ENCODE measurements at places on chromosomes 13 and 19. TPM values are rescaled to one million over a fixed set of nuclear protein-coding genes. Genes with fewer than 3 reads are reported as not detected.
A peak's percentile ranks its signal among the peaks of the same experiment; 100 is the strongest.

DNA sequence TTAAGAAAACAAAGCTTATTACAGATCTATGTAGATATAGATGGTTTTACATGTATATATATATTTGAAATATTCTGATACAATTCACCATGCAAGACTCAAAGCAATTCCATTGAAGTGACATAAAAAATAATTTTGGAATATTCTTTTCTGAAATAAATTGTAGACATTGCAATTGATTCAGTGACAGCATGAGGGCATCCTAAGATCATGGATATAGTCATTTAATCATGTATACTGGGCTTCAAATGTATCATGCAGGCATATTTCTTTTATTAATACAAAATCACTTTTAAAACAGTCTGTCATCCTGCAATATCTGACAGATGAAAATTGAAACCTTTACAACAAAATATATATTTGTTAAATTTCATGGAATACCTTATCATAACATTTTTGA, 286.7 kb upstream of the SLITRK6 start:
- no peak overlapping the region for H3K4me3 ChIP-seq
- DNase-seq = no peak
- no peak overlapping the region for H3K27ac ChIP-seq

SIGLEC9 gene
- total RNA-seq = 0.49 TPM

GRCh38 chr19:44719262-44719701, 20.3 kb downstream of the CEACAM16 start:
- H3K27ac ChIP-seq = no peak overlapping the region
- peaks cover 4% of the 10 kb centered on the region for H3K27me3 ChIP-seq
- H3K4me3 ChIP-seq = no peak overlapping the region
- no peak for DNase-seq

DNA sequence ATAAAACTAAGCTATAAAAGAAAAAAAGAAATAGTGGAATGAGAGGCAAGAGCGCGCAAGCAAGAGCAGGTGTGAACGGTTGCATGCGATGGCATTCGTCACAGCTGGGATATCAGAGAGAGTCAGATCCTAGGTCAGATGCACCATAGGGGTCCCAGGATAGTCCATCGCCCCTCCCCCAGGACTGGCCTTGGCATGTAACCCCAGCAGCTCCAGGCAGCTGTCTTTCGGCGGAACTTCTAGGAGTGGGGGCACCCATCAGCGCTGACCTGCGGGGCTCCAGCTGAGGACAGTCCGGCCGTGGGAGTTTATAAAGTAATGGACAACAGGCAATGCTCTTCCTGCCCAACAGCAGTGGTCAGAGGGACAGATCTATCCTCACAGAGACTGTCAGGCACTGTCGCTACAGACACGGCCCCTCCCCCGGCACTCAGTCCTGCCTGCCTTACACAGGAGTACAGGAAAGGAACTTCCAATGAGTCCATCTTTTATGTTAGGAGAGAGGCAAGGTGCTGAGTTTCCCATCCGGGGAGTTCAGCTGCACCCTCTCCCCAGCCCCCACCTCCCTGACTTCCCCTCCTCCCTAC, 1.4 kb downstream of the SIAH3 start:
- peak; percentile 12 for DNase-seq
- H3K27ac ChIP-seq = no peak overlapping the region
- H3K36me3 ChIP-seq = no peaks in the 10 kb centered on the region
- peaks cover 52% of the 10 kb centered on the region for H3K4me1 ChIP-seq

OVOL3 gene
- total RNA-seq = not detected

- no peaks in the 10 kb centered on the region for H3K36me3 ChIP-seq
- no peak overlapping the region for H3K27ac ChIP-seq
- peaks cover 14% of the 10 kb centered on the region for H3K27me3 ChIP-seq
- DNase-seq = no peak
- H3K4me3 ChIP-seq = no peak overlapping the region
- no peaks in the 10 kb centered on the region for H3K4me1 ChIP-seq
These were observed 98.7 kb upstream of the RNF113B start for GRCh38 chr13:98275681-98276171.

- peak; percentile 20 for DNase-seq
- peaks cover 32% of the 10 kb centered on the region for H3K36me3 ChIP-seq
- peaks cover 20% of the 10 kb centered on the region for H3K27me3 ChIP-seq
- peak overlapping the region; percentile 39 for H3K27ac ChIP-seq
These were observed 1.5 kb upstream of the GRWD1 start for GRCh38 chr19:48444129-48444935.

GRCh38 chr13:105448811-105449210, 1086.7 kb downstream of the EFNB2 start:
- H3K36me3 ChIP-seq = no peaks in the 10 kb centered on the region
- H3K4me3 ChIP-seq = no peak overlapping the region
- peaks cover 5% of the 10 kb centered on the region for H3K4me1 ChIP-seq
- H3K27ac ChIP-seq = no peak overlapping the region
- no peak for DNase-seq

DNA sequence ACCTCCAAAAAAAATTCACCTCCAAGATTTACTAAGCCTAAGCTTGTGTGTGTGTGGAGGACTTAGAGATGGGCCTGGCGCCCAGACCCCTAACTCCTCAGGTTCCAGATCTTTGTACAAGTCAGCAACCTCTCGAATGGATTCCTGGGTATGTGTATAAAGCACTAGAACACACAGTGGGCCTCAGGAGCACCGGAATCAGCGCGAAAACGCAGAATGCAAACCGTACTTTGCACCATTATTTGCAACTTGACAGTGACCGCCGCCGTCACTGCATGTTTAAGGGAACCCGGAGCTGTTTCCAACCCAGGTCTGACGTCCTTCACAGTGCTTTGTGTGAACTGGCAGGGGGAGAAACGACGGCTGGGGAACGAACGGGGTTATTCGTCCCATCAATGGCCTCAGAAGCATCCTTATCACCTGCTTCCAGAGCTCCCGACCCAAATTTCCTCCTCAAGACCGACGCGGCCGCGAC, 688 bp downstream of the ZNF606 start:
- peak overlapping the region; percentile 80 for H3K4me3 ChIP-seq
- peak overlapping the region; percentile 49 for H3K27ac ChIP-seq
- H3K27me3 ChIP-seq = no peaks in the 10 kb centered on the region
- peak; percentile 46 for DNase-seq
- H3K36me3 ChIP-seq = peaks cover 90% of the 10 kb centered on the region

MEIS3 gene
- 0.28 TPM for total RNA-seq

DNA sequence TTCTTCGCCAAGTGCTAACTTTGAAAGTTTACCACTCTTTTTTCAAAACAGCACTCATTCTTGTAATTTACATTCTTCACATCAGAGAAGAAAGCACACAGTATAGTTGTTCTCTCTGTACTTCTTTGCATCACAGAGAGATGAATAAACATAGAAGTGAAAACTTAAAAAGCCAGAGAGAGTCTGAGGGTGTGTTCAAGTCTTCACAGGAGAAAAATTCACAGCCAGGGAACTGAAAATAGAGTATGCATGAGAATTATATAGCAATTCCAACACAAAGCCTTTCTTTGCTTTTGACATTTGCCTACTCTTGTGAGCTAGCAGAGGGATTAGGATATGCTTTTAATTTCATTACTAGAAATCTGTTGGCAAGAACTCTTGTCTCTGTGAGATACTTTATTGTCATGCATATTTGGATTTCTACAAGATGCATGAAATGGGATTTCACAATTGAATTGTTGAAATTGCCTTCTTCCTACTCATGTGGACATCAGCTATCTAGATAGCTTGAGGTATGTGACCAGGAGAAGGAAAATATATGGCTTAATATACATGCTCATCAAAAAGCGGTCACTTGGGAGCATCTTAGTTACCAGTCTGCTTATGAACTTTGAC, 166.1 kb downstream of the SLC7A1 start:
- DNase-seq = no peak
- no peaks in the 10 kb centered on the region for H3K36me3 ChIP-seq
- H3K27me3 ChIP-seq = peaks cover 42% of the 10 kb centered on the region
- peaks cover 2% of the 10 kb centered on the region for H3K4me1 ChIP-seq
- no peak overlapping the region for H3K4me3 ChIP-seq

DNA sequence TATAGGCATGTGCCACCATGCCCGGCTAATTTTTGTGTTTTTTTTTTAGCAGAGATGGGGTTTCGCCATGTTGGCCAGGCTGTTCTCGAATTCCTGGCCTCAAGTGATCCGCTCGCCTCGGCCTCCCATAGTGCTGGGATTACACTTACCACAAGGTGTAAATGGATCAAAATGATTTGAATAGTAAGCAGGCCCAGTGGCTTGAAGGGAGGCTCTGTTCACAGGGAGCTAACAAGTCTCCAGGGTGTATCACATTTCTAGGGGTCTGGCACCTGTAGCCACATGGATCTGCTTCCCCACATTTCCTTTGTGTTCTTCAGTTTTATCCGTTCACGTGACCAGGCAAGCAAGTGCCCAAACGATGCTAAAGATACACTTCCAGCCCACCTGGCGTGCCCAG, 13.5 kb upstream of the CNFN start:
- peaks cover 17% of the 10 kb centered on the region for H3K36me3 ChIP-seq
- no peak for DNase-seq
- H3K4me3 ChIP-seq = no peak overlapping the region
- peaks cover 14% of the 10 kb centered on the region for H3K4me1 ChIP-seq

Data from activated CD4-positive, alpha-beta T cell treated with anti-CD3 and anti-CD28 coated beads for 36 hours (primary cell).